Dermis blood vessel endothelial cell (primary cell): ENCODE measurements at places on chromosomes 6 and 20. TPM values are rescaled to one million over a fixed set of nuclear protein-coding genes. Genes with fewer than 3 reads are reported as not detected.

The MOXD1 gene
- 0.34 and 0.65 TPM in 2 replicates for total RNA-seq

The ANKRD66 gene
- total RNA-seq, result not detected in 2 replicates

The MCHR2 gene
- not detected in 2 replicates for total RNA-seq

The RIPPLY2 gene
- total RNA-seq, result 0.42 TPM in 1 of 2 replicates, not detected in the other

The CFAP206 gene
- 0.19 and 0.51 TPM in 2 replicates for total RNA-seq

The SRMS gene
- total RNA-seq, result not detected in 2 replicates

The SLC12A5 gene
- 0.17 and 0.47 TPM in 2 replicates for total RNA-seq

The C20orf204 gene
- 11.2 and 13.3 TPM in 2 replicates for total RNA-seq

The HUS1B gene
- total RNA-seq, result 0.98 and 1.5 TPM in 2 replicates

The MICB gene
- total RNA-seq, result 14.5 and 29.3 TPM in 2 replicates

The DLL1 gene
- 7.5 and 7.6 TPM in 2 replicates for total RNA-seq

The TAAR2 gene
- total RNA-seq, result not detected in 2 replicates

The EPPIN gene
- total RNA-seq, result not detected in 2 replicates

The C20orf202 gene
- not detected in 2 replicates for total RNA-seq

The ZSCAN23 gene
- 0.51 and 0.74 TPM in 2 replicates for total RNA-seq
